Right atrium auricular region (tissue), 2 donors: ENCODE measurements at places on chromosomes 7 and 10. TPM values are rescaled to one million over a fixed set of nuclear protein-coding genes. Genes with fewer than 3 reads are reported as not detected.
A peak's percentile ranks its signal among the peaks of the same experiment; 100 is the strongest.

- H3K36me3 ChIP-seq: no peaks in the 10 kb centered on the region
- no peaks in the 10 kb centered on the region for H3K4me1 ChIP-seq
- H3K27me3 ChIP-seq: no peaks in the 10 kb centered on the region
- DNase-seq: no peak
These were observed 108.5 kb upstream of the SFMBT2 start for GRCh38 chr10:7519351-7519750.

Gene TET1
- total RNA-seq: 2.4 TPM

DNA sequence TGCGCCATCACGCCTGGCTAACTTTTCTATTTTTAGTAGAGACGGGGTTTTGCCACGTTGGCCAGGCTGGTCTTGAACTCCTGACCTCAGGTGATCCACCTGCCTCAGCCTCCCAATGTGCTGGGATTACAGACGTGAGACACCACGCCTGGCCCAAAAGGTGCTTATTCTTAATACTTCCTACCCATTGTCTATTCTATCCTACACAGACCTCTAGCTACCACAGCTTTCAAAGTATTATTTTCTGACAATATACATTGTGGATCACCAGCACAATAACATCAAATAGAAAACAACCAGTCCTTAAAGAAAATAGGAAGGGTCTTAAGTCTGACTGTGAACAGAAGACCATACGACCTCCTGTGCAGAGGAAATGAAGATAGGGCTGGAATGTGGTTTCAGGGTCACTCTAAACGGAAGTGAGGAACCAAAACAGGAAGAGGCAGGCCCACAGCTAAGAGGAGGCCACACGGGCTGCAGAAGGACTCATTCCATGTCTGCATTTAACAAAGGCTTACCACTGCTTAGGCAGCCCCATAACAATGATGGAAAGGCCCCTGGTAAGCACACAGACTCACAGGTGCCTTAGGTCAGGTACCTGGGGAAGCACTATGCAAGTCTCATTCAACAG, 115.2 kb downstream of the ZFAND4 start:
- H3K27me3 ChIP-seq: no peaks in the 10 kb centered on the region
- no peak overlapping the region for H3K27ac ChIP-seq
- H3K4me1 ChIP-seq: peaks cover 4% of the 10 kb centered on the region
- DNase-seq: no peak
- no peaks in the 10 kb centered on the region for H3K36me3 ChIP-seq

GRCh38 chr7:156222611-156223010, 410.3 kb upstream of the SHH start:
- no peak overlapping the region for H3K27ac ChIP-seq
- peak; percentile 34 for DNase-seq
- H3K36me3 ChIP-seq: no peaks in the 10 kb centered on the region
- H3K4me1 ChIP-seq: no peaks in the 10 kb centered on the region

Gene EPHB6
- 19.4 TPM for total RNA-seq

GRCh38 chr7:30877015-30877769, 34.5 kb upstream of the AQP1 start:
- H3K27me3 ChIP-seq: no peaks in the 10 kb centered on the region
- no peak overlapping the region for H3K27ac ChIP-seq
- peaks cover 9% of the 10 kb centered on the region for H3K36me3 ChIP-seq
- DNase-seq: no peak
- no peak overlapping the region for H3K4me3 ChIP-seq
- no peaks in the 10 kb centered on the region for H3K4me1 ChIP-seq

DNA sequence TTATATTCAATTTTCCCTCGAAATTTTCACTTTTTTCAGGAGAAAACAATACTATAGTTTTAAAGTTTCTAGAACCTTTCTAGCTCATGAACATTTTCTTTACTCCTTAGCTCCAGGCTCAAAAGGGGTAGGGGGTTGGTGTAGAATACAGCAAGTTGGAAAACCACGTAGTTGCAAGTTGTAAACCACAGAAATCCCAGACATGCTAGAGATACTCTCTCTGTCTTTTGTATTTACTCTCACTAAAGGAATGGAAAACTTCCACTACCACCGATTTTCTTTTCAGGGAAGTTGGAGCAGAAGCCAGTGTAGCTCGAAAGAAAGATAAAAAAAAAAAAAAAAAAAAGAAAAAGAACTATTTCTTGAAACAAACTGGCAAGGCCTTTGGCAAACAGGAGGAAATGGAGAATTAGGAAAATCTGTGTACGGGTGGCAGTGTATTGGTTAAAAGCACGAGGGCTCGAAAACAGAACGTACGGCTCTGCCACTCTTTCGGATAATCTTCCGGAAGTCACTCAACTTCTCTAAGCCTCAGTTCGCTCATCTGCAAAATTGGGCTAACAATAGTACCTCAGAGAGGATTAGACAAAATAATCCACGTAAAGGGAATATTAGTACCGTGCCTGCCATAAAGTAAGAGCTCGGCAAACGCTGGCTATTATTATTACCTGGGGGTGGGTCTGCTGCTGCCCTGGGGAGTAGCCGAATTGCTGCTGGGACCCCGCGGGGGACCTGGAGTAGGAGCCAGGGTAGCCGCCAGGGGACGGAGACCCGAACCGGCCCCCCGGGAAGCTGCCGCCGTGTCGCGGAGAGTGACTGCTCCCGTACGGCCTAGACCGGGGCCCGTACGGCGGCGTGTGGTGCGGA, 628 bp downstream of the MPLKIP start:
- no peak for DNase-seq
- peak overlapping the region; percentile 85 for H3K27ac ChIP-seq
- H3K27me3 ChIP-seq: no peaks in the 10 kb centered on the region
- peak overlapping the region; percentile 86 for H3K4me3 ChIP-seq
- no peaks in the 10 kb centered on the region for H3K36me3 ChIP-seq

DNA sequence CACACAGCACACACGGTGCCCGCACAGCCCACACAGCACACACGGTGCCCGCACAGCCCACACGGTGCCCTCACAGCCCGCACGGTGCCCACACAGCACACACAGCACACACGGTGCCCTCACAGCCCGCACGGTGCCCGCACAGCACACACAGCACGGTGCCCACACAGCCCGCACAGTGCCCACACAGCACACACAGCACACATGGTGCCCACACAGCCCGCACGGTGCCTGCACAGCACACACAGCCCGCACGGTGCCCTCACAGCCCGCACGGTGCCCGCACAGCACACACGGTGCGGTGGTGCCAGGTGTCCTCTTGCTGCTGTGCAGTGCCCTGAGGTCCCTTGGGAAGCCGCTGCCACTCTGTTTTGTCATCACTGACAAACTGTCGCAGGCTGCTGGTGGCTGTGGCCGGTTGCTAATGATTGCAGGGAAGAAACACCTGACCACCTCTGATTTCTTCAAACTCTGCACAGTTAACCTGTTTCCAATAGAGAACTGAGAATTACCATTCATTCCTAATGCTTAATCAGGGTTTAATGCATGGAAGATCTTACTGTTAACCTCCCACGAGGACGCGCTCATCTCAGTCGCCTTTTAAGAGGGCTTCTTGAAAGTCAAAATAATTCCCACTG, 66.9 kb downstream of the GLRX3 start:
- no peak overlapping the region for H3K4me3 ChIP-seq
- H3K27me3 ChIP-seq: no peaks in the 10 kb centered on the region
- no peaks in the 10 kb centered on the region for H3K4me1 ChIP-seq
- no peaks in the 10 kb centered on the region for H3K36me3 ChIP-seq

DNA sequence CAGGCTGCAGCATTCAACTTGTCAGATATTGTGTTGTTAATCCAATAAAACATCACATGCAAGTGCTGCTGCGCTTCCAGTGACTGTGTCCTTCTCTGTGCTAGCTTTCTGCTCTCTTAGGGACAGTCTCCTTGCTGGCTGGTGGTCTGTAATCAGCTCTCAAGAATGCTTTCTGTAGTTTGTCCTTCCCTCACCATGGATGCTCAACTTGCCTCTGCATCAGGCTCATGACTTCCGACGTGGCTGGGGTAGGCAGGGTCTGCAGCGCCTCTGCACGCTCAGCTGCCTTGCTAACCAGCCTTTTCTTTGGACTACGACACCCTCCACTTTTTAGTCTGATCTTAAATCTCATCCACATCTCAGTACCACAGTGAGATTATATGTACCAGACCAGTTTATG, 58.3 kb downstream of the MMRN2 start:
- peak overlapping the region; percentile 42 for H3K27ac ChIP-seq
- H3K27me3 ChIP-seq: no peaks in the 10 kb centered on the region
- peaks cover 5% of the 10 kb centered on the region for H3K36me3 ChIP-seq

DNA sequence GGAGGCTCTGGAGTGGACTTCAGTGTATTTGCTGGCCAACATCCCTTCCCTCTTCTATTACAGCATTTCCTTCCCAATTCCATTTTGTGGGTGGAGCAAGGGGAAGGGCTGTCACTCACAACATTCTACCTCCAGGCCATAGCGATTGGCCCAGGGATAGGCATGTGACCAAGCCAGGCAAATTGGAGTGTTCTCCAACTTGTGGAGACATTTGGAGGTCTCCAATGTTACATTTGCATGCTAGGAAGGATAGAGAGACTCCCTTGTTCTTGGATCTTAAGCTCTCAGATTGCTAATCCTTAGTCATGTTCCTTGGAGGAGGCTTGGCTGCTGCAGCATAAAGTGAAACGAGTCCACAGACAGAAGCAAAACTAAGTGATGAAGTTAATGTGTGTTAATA, 95.6 kb upstream of the KIF5B start:
- no peak overlapping the region for H3K27ac ChIP-seq
- no peak overlapping the region for H3K4me3 ChIP-seq
- H3K4me1 ChIP-seq: peaks cover 14% of the 10 kb centered on the region

DNA sequence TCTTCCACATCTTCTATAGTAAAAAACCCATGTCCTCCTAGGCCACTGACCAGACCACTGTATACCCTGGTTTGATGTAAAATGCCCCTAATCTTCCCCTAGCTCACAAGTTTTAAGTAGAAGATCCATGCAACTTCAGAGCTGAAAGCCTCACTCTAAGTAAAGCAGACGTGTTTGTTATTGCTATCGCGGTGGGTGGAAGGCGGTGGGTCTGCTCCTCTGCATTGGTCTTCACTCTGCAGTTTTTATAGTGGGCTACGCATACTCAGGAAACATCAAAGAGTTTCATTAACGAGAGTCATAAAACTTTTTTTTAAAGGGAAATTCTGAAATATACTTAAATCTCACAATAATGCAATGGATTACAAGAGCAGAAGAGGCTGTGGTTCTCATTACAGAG, 91.7 kb downstream of the ATE1 start:
- DNase-seq: no peak
- peaks cover 23% of the 10 kb centered on the region for H3K36me3 ChIP-seq
- H3K27ac ChIP-seq: no peak overlapping the region
- no peaks in the 10 kb centered on the region for H3K27me3 ChIP-seq

DNA sequence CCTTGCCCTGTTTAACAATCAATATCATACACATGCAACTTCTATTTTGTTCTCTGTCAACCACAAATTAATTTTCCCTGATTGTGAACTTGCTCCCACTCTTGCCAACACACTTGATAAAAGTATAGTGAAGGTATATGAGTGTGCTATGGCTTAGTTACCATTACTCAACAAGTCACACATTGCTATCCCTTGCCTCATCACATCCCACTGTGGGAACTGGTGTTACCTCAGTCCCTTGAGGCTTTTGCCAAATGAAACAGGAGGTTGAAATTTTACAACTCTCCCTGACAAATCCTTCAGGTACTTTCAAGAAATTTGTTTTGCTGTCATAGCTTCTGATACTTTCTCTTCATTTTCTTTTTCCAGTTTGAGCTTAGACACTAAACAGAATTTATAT, 472.5 kb upstream of the SEMA3D start:
- no peaks in the 10 kb centered on the region for H3K36me3 ChIP-seq
- H3K27me3 ChIP-seq: no peaks in the 10 kb centered on the region
- no peak overlapping the region for H3K27ac ChIP-seq
- H3K4me1 ChIP-seq: no peaks in the 10 kb centered on the region
- no peak for DNase-seq

GRCh38 chr10:61835069-61835945, 66.2 kb upstream of the ARID5B start:
- peak overlapping the region; percentile 21 for H3K27ac ChIP-seq
- no peaks in the 10 kb centered on the region for H3K27me3 ChIP-seq
- no peak overlapping the region for H3K4me3 ChIP-seq
- DNase-seq: no peak

GRCh38 chr7:99369767-99370391, 4.7 kb upstream of the ARPC1B start:
- no peaks in the 10 kb centered on the region for H3K27me3 ChIP-seq
- H3K27ac ChIP-seq: no peak overlapping the region
- DNase-seq: no peak
- H3K4me1 ChIP-seq: no peaks in the 10 kb centered on the region
- H3K4me3 ChIP-seq: no peak overlapping the region

Gene AGR2
- total RNA-seq: not detected

- H3K4me1 ChIP-seq: no peaks in the 10 kb centered on the region
- no peaks in the 10 kb centered on the region for H3K36me3 ChIP-seq
- H3K4me3 ChIP-seq: no peak overlapping the region
These were observed 1189.2 kb downstream of the TYW1 start for GRCh38 chr7:68185631-68186456.

- no peaks in the 10 kb centered on the region for H3K27me3 ChIP-seq
- DNase-seq: no peak
- H3K36me3 ChIP-seq: peaks cover 37% of the 10 kb centered on the region
These were observed 70.2 kb downstream of the DNAJB6 start for GRCh38 chr7:157406971-157407370.

DNA sequence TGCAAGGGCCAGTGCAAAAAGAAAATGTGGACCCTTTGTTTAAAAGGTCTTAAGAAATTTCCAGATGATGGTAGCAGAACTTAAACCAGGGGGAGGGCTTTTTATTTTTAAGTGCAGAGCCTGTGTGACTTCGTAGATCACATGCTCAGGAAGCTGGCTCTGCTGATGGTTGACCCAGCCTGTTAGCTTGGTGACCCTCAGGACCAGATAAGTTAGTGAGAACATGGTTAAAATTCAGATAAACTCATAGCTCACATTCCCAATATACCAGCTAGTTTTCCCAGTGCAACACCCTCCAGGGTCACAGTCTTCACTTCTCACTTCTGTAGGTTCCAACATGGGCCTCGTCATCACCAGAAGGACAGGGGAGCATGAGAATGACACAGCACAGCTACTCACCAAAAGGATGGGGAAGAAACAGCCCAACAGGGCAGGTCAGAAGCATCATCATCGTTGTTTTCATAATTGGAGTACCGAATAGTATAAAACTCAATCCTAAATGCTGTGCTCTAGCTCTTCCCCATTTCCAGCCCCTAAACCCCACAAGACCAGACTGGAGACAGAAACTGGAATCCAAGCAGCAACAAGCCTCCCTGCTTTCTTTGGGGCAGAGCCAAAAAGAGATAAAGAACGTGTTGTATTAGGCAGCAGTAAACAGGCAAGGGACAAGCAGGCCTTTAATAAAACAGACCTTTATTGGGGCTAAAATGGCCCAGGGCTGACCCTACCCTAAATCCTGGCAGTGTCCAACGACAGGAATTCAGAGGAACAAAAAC, 102.2 kb upstream of the ANKRD1 start:
- no peak for DNase-seq
- no peaks in the 10 kb centered on the region for H3K4me1 ChIP-seq
- no peaks in the 10 kb centered on the region for H3K27me3 ChIP-seq
- peak overlapping the region; percentile 65 for H3K27ac ChIP-seq
- H3K4me3 ChIP-seq: no peak overlapping the region
- no peaks in the 10 kb centered on the region for H3K36me3 ChIP-seq

GRCh38 chr7:38881015-38881414, 28.0 kb downstream of the VPS41 start:
- no peaks in the 10 kb centered on the region for H3K27me3 ChIP-seq
- H3K36me3 ChIP-seq: no peaks in the 10 kb centered on the region
- no peak overlapping the region for H3K27ac ChIP-seq
- H3K4me3 ChIP-seq: no peak overlapping the region
